ENCODE measurements at places on chromosomes 12 and 14.

GRCh38 chr14:60561845-60562746, 53.1 kb downstream of the SIX6 start:
- DNase-seq: no peak

GRCh38 chr12:25123126-25123525, 71.8 kb downstream of the DNAI7 start:
- no peak for DNase-seq

DNA sequence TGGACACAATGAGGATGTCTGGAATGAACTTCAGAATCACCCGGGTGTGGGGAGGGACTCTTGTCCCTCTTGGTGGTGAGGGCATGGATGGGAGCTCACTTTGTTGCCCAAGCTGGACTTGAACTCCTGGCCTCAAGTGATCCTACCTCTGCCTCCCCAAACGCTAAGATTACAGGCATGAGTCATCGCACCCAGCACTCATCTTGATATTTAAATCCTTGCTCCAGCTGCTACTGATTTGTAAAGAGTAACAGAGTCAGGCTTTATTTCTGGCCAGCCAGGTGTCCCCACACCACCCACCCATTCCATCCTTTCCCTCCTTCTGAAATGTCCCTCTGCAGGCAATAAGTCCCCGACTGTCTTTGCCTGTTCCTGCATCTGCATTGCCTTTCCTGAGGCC, 4.9 kb downstream of the DDX54 start:
- DNase-seq: no peak

DNA sequence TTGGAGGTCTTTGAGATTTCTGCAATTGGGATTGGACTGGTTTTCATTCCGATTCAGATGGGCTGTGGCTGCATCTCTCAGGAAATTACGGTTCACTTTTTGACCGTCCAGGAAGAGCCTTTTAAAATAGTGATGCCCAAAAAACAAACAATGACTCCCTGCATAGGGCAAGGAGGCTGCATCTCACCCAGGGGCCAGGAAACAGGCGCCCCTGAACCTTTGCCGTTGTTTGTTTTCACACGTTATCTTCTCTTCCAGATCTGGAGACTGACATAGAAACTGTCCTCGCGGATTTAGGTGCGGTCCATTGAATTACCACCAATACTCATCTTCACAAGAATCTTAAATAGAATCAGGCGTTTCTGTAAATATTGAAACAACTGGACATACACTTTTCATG, 66.0 kb downstream of the FLRT2 start:
- DNase-seq: no peak

DNA sequence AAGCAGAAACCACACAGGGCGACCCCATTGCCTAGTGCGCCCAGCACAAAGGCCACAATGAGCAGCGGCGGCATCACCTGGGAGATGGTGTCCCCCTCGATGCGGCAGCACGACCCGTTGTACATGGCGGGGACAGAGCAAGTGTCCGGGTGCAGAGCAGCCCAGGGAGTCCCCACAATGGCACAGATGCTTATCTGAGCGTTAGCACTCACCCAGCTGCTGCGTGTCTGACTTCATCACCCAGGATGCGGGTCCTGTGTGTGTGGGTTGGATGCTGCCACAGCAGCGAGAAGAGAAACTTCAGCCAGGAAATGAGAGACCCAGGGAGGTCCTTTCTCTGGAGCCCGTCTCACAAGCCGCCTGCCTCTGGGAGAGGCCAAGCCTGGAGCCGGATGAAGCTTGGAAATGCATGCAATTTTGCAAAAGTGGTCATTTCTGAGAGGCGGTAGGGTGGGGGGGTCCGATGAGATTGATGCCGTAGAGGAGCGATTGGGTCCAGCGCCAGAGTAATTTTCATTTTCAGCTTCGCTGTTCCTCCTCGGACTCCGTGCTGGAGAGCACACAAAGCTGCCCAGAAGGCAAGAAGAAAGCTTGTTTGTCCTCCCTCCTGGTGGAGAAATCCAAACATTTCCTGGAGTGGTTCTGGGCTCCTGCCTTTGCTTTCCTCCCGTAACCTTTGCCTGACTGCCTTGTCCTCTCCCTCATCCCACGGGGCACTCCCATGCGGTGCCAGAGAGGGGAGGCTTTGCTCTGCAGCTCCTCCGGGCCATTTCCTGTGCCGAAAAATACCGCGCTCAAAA, at the start of gene HCAR1:
TSS of gene HCAR1 (minus strand) at position 630 of the 800 bp plus-strand sequence. CDS start at position 125, 505 bp downstream.
- DNase-seq: peak; percentile 77

DNA sequence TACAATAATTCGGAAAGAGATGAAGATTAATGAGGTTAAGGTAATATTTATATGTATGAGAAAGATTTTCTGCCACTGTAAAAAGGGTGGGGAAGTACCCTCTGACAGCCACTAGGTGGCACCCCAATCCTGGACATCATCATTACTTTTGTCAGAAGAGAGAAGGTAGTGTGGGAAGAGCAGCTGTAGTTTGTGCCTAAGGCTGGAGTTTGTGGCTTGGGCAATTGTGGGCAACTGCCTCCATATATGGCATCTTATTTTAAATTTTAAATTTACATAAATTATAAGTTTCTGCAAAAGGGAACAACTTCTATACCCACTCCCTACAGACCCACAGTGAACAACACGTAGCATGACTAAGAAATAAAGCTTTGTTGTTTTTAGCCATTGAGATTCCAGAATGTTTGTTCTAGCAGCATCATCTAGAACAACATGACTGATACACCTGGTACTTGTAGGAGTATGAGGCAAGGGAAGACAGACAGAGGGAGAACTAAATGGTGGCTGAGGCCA, 34.4 kb upstream of the SYCP3 start:
- peak; percentile 85 for DNase-seq

DNA sequence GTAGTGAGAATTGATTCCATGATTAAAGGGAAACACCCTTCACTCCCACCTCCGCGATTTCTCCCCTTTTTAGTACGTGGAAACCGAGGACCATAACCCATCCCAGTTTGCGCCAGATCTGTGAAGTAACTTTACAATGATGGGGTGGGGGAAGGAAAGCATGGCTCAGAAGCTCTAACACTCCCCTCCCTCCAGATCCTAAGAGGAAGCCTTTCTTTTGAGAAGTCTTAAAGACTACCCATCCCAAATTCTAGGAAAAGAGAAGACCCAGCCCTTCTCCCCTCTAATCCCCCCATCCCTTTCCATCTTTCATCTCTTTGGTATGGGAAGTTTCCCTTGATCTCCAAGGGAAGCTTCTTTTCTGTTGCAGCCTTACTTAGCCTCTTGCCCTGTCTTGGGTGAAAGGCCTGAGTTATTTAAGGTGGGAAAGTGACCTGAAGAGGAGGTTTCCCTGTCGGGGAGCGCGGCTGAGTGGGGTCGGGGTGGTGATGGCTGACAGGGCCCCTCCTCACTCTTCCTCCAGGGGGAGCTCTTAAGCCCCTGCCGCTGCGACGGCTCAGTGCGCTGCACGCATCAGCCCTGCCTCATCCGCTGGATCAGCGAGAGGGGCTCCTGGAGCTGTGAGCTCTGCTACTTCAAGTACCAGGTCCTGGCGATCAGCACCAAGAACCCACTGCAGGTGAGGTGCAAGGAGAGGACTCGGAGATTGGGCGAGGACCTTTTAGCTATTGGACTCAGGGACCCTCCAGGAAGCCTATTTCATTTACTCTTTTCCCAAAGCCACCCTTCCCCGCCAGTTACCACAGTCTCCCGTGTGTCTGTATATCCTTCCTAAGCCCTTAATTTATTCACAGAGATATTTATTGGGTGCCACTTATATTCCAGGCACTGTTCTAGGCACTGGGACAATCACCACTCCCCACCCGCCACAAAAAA, 1.8 kb downstream of the MARCHF9 start:
- DNase-seq: peak; percentile 90

- peak; percentile 94 for DNase-seq
These were observed at the start of gene SYNE2 for GRCh38 chr14:63852817-63853731. SYNE2 (plus strand) TSS chr14:63853004; CDS start chr14:63909149, 56,145 bp downstream.

DNA sequence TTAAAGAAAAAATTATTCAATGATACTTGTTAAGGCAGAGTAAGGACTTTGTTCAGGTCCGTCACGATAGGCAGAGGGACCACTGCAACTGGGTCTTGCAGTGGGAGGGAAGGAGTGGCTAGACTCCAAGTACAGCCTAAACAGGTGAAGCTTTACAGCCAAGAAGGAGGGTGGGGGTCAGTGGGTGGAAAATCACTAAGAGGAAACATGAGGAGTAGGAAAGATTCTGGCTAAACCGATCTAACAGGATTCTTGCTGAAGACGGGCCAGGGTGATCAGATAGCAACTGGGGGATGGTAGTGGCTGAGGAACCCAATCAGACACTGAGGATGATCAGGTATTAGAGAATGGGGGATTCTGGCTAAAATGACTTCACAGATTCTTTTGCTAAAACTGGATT, 100.2 kb downstream of the TTC7B start:
- DNase-seq: no peak

DNA sequence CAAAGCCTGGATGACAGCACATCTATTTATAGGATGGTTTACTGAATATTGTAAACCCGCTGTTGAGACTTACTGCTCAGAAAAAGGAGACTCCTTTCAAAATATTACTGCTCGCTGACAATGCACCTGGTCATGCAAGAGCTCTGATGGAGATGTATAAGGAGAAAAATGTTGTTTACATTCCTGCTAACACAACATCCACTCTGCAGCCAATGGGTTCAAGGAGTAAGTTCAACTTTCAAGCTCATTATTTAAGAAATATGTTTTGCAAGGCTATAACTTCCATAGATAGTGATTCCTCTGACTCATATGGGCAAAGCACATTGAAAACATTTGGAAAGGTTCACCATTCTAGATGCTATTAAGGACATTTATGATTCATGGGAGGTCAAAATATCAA, 201.7 kb downstream of the SNAPC1 start:
- no peak for DNase-seq

GRCh38 chr12:66280561-66280960, 21.7 kb upstream of the HELB start:
- DNase-seq: no peak

DNA sequence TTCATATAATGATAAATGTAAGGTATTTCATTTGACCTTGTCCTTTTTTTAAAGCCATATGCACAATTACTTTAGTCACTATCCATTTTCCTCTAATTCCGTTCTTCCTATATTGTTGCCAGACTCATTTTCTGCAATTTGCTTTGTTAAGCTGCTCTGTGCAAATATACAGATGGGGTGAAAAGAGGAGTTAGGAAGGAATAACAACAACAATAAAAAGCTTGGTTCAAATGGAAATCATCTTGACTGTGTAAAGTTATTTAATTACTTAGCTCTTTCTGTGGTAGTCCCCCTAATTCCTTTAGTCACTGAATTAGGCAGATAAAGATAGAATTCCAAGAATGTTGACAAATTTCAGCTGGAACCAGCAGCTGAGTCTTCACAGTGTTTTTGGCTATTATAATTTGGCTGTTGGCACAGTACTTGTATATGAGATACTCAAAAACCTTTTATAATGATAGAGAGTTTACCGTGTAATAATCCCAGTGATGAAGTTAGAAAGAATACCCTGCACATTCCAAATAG, 838.0 kb downstream of the RPS29 start:
- no peak for DNase-seq

DNA sequence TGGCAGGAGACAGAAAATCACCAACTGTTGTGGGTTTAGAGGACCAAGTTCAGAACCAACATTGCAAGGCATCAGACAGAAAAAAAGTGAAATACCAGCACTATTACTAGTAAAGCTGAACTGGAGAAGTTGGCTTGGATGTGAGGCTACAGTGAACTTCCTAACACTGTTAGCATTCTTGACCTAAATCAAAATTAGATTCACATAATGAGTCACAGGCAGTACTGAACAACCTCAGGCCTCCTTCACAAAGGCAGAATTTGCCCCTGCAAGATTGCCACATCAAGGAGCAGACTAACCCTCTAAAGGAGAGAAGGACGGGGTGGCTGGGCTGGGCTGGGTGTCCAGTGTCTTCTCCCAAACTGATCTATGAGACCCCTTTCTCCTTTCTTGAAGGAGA, 539.7 kb downstream of the SNAPC1 start:
- DNase-seq: no peak

GRCh38 chr14:76236172-76237130, 84.7 kb downstream of the GPATCH2L start:
- DNase-seq: no peak

DNA sequence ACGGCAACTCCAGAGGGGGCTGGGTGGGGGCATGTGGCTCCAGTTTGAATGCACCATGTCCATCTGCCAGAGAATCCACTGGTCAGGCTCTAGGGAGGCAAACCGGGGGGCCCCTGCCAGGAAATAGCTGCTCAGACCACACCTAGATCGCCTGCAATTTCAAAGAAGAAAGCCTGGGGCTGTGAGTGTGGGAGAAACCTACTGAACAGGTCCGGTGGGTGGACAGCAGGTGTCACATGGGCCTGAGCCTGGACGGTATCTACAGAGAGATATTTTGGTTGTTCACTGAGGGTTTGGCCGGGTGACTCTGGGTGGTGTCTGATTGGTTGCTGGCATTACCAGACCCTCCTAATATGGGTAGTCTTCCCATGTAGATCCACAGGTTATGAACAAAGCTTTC, 32.0 kb downstream of the DAO start:
- DNase-seq: no peak

DNA sequence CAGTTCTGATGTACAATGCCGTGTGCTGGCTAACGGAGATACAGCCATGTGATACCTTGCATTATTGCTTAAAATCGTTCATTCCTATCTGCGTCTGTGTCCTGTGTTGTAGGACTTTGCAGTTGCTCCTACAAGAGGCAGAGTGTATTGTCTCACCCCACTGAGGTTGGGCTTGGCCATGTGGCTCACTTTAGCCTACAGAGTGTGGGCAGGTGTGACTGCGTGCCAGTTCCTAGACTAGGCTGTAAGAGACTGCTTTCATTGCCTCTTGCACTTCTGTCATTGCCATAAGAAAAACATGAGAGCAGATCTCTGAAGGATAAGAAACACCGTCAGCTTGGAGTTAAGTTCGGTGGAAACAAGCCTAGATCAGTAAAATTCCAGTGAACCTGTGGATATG, 197.7 kb upstream of the CRY1 start:
- no peak for DNase-seq

DNA sequence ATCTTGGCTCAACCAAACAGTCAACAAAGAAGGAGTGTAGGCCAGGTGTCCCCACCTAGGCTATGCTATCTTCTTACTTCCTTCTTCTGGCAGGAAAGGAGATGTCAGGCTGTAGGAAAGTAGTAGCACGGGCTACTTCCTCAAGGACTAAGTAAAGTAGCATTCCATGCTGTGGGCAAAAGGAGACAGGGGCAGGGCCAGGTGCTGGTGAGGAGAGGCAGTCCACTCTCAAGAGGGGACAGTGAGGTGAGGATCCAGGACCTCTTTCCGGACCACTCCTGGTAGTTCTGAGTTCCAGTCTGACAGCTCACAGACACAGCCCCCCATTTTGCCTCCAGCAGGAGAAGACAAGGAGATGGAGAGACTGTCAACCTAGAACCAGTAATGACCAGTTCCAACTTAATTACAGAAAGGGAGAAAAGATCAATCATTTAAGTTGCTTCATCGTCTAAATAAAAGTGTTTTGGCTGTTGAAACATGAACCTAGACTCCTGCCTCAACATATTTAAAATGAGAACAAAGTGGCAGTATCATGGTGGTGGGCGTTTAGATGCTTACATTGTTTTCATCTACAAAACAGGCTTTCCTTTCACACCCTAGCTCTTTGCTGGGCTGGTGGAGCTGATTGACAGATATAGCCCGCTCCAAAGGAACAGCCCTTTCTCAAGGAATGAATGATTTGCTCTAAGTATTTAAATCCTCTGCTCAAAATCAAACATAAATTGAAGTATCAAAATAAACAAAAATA, 5.1 kb upstream of the SSTR1 start:
- no peak for DNase-seq
